ENCODE measurements at places on chromosomes 12 and 14.

DNA sequence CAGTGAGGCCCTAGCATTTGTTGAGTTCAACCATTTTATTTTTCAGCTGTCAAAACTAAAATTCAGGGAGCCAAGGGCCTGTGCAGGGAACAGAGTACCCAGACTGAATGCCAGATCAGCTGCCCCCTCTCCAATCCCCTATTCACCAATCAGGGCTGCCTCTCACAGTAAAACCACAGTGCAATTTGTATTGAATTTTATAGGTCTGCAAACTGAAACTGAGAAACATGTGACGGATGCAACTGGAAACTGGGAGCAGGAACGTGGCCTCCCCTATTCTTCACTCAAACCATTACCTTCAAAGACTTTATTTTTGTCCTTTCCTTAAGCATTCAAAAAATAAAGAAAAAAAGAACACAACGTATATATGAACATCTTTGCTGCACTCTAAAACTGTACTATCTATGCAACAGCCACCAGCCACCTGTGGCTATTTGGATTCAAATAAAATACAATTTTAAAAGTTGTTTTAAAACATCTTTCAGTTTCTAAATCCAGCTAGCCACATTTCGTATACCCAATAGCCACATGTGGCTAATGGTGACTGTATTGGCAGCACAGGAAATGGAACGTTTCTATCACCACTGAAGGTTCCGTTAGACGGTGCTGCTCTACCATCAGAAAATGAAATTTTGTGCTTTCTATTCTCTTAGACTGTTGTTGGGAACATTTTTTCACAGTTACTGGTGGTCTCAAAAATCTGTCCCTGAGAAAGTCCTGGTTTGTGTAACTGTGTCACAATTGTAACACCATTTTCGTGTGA, 371.3 kb upstream of the FAR2 start:
- DNase-seq, result no peak

GRCh38 chr12:124082687-124083086, 109.7 kb downstream of the ZNF664 start:
- DNase-seq, result no peak

DNA sequence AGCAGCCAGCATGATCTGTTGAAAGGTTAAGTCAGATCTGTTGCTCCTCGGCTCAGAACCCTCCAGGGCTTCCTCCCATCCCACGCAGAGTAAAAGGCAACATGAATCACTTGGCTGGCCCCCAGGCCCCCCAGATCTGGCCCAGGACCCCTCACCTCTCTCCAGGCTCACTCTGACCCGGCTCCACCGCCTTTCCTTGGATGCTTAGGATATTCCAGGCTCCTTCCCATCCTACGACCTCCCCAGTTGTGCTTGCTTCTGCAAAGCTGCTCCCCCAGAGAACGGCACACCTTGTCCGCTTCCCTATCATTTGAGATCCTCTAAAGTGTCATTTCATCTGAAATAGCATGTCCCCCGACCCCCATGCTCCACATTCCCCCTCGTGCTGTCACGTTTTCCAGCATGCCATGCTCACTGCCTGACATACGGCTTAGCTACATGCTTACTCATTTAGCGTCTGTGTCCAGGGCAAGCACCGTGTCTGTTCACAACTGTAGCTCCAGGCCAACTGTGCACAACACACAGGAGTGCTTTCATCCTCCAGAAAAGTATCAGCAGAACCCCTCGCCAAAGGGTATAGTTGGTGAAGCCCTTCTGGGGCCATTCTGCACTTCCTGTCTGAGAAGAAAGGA, 33.6 kb upstream of the BDKRB2 start:
- DNase-seq, result no peak

GRCh38 chr12:45989287-45989686, 1.1 kb downstream of the SCAF11 start:
- no peak for DNase-seq

- no peak for DNase-seq
These were observed 323.3 kb upstream of the TMEM132C start for GRCh38 chr12:127943481-127944210.
